DND-41 (cell line): ENCODE measurements at places on chromosomes 2 and 18.

DNA sequence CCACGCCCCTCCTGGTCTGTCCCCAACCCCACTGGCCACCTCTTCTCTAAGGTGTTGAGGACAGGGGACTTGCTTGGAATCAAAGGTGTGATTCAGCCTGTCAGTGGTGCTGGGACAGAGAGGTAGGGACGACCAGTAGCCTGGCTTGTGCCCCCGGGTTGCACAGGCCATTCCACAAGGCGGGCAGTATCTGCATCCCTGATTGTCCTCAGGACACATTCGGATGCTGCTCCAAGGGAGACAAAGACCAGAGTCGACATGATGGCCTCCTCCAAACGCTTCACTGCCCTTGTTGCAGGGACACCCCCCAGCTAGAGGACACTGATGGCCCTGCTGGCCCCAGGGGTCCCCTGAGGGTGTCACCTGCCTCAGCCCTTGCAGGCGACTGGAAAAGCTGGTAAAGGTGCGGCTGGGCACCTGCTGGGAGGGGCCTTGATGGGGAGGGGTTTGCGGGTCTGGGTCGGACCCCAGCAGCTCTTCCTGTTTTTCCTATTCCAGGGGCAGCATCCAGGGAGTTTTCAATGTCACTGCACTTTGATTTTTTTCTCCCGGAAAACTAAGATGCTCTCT lies 98.0 kb downstream of the PTGR3 start:
- no peak for DNase-seq

DNA sequence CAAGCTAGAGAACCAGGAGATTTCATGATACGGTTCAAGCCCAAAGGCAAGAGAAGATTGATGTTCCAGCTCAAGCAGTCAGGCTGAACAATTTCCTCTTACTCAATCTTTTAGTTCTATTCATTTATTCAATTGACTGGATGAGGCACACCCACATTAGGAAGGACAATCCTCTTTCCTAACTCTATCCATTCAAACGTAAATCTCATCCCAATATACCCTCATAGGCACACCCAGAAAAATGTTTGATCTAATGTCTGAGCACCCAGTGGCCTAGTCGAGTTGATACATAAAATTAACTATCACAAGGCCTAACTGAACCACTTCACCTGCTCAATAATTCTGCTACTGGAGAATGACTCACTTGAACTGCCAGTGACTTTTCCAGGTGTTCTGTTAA lies 180.7 kb downstream of the RAD51AP2 start:
- no peak for DNase-seq

- DNase-seq = no peak
These were observed 95.4 kb downstream of the LAMA1 start for GRCh38 chr18:7021994-7022840.

- DNase-seq = no peak
These were observed 141.4 kb downstream of the CAPN13 start for GRCh38 chr2:30665761-30666265.

DNA sequence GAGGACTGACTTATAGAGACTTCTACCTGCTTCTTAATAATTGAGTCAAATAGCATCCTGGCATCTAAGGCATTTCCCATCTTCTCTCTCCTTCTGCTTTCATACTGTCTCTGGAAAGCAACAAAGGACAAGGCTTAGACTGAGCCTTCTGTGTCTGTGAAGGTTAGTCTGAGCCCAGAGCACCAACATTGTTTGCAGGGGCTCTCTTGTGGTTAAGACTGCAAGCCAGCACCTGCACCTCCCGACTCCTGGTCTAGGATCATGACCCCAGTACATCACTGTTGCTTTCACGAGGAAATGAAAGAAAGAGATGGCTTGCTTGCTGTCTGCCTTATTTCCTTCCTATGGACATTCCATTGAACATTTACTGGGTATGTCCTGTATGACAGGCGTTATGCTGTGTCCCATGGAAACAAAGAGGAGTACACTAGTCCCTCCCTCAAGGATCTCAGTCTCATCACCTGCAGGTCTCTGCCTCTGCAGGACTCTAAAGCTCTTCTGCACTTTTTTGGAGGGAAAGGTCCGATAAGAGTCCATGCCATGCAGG lies 315.8 kb upstream of the EPAS1 start:
- DNase-seq = no peak

- DNase-seq = no peak
These were observed 15.7 kb downstream of the IGFBP5 start for GRCh38 chr2:216679658-216680024.

DNA sequence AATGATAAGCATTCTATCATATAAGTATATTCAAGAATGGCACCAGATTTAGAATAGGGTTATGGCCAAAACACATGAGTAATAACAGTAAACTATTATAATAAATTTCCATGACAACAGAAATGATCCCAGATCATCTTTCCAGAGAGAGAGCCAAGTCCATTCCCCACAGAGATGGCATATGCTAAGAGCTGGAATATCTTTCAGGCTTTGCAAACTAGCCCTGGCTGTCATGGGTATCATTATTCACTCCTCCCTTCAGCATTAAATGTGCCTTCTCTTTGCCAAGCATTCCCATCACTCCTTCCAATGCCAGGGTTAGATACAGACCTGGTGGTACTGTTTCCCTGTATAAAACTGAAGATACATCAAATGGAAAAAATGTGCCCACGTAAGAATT lies 10.9 kb downstream of the FEZ2 start:
- no peak for DNase-seq

DNA sequence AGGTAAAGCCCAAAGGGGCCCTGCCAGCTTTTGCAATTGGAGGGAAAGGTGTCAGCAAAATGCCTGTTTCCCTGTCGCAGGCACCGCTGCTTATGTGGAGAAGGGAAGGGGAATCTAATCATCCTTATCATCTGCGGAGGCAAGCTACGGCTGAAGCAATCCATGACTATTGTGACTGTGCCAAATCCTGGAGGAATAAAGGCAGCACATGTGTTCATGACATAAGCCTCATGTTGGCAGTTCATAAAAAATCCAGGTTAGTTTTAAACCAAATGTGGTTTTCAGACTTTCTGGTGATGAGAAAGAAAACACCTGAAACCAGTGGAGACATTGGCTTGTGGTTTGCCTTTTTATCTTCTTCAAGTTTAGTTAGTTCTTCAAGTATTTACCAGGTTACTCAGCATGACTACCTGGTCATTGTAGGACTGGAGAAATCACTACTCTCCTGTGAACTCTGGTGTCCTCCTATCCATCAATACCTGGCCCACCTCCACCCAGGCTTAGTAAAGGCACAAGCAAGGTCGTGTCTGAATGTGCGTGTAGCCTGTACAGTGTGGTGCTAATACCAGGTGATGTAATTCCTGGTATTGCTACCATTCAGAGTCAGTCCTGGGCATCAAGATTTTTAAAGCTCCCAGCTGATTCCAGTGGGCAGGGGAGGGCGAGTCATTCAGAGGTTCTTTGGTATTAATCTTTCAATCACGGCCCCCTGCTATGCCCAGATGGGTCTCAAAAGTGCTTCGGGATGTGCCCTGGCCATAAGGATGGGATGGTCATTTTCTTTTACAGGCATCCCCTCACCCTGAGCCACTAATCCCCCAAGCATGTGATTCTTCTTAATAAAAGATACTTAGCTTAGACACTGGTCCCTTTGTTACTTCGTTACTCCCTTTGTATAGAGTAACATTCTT lies 96.8 kb downstream of the TGFA start:
- DNase-seq = no peak

DNA sequence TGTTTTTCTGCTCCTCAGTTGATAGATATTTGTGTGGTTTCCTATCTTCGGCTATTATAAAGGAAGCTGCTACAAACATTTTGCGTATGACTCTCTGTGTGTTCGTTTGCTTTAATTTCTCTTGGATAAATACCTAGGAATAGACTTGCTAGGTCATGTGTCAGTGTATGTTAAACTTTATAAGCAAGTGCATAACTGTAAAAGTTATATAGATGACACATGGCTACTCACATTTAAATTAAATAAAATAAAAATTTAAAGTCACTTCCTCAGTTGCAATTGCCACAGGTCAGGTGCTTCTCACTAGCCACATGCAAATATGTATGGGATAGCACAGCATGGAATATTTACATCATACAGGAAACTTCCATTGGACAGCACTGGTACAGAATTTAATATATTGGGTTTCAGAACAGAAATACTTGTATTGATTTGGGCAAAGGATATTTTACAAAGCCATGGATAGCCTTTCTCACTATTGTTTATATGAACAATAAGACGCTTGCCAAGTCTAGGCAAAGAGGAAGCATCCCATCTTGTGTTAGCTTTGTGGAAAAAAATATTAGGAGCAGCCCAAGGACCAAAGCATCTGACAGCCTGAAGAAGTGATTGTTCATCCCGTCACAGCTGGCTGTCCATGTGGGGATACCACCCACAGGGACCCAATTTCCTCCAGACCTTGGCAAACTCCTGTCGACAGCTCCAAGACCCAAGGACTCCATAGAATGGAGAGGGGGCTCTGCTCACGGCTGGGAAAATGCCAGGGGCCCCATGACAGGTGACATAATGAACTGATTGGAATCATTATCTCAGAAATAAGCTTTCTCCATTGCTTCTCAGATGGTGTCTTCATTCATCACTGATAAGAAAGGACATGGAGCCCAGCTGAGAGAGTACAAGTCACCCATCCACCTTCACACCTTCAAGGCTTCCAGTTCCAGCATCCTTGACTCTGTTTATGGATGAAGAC lies 196.7 kb downstream of the SH3BP4 start:
- no peak for DNase-seq

- no peak for DNase-seq
These were observed 66.5 kb downstream of the CAB39 start for GRCh38 chr2:230779126-230779525.

- DNase-seq = no peak
These were observed 107.1 kb upstream of the MAPRE2 start for GRCh38 chr18:34933909-34934661.

GRCh38 chr2:217736776-217737550 lies 265.8 kb downstream of the TNS1 start:
- DNase-seq = no peak

DNA sequence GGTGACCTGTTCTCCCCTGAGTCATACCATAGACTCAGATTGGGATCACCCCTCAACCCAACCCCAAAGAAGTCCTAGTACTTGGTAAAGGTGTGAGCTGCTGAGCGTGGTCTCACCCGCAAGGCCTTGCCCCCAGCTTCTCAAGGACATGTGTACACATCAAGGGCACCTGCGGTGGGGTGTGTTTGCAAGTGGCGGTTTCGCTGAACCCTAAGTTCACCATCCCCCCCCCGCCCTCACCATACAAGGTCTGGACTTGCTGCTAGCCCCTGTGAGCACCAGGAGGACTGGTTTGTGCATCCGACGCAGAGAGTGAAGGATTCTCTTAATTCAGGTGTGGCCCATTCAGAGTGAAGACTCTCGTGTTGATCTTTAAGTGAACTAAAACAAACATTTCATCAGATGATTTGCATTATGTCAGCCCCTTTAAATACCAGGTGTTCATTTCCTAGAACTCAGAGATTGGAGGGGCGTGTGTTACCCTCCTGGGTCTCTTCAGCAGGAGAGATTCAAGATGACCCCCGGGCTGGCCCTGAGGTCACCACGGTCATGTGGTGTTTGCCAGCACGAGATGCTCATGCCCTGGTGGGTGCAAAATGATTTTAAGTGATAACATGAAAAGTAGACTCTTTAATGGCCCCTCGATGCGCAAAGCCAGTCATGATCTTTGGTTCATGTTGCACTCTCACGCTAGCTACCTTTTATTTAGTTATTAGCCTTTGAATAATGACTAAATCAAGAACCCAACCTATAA lies 27.8 kb downstream of the MTERF4 start:
- no peak for DNase-seq

- no peak for DNase-seq
These were observed 13.8 kb downstream of the DNAJC27 start for GRCh38 chr2:24957976-24958375.

DNA sequence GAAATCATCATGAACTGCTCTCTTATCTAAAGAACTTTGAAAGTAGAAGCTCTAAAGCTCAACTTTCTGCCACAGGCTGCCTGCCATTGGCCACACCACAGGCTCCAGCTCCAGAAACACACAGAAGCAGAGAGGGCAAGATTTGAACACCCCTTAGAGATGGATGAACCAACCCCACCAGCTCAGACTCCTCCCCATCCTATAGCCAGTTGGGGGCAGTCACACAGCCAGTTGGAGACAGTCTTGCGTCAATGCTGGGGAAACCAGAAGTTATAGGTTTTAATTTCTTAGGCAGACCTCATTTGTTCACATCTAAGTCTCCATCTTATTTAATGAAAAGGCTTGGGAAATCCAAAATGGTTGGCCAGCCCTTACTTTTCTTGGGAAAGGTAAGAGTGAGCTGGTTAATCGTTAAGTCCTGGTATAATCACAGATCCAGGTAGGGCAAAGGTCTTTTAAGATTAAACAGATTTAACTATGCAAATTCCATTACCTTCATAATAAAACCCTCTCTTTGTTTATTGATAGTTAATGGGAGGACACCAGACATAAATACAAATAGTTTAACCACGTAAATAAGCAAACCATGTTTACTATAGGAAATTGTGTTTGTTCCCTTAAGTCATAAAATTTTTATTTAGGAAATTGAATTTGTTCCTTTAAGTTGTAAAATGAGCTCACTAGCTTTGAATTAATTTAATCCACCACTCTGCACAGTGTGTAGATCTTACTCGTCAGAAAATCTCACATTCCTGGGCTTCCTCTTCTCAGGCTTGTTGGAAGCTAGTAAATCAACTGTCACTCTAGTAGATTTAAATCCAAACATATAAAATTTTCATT lies 28.0 kb downstream of the MRO start:
- no peak for DNase-seq

GRCh38 chr2:44616667-44617155 lies 255.0 kb downstream of the CAMKMT start:
- no peak for DNase-seq

DNA sequence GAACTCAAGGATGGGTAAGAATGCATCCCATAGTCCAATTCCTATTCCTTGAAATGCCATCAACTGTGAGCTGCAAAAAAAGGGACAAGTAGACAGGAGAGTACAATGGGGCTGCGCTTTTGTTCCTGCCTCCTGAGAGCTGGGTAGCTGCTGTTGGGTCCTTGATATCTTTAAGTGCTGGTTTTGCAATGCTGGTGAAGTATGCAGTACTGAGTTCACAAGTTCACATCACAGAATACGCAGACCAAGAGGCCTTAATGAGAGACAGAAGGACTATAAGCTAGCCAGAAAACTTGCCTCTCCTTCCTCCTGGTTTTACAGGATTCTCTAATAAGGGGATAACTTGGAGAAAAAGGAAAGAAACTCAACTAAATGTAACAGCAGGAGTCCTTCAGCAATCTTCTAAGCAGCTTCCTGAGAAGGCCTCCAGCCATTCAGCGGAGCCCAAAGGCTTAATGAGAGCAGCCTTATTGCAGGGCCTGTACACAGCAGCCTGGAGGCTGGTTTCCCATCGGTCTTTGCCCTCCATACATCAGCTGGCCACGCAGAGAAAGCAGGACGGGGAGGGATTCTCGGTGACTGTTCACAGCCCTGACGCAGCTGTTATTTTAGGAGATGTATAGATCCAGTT lies 293.1 kb downstream of the CDCA7 start:
- no peak for DNase-seq

GRCh38 chr2:191218292-191218898 lies 26.8 kb upstream of the MYO1B start:
- DNase-seq = peak; percentile 71

GRCh38 chr18:2985628-2986027 lies 27.3 kb downstream of the LPIN2 start:
- no peak for DNase-seq
